ENCODE measurements at places on chromosomes 16 and 17. TPM values are rescaled to one million over a fixed set of nuclear protein-coding genes. Genes with fewer than 3 reads are reported as not detected.

Gene TP53TG3C
- not detected for total RNA-seq

Gene ASPHD1
- 9.1 TPM for total RNA-seq

Gene CHAD
- not detected for total RNA-seq

Gene CCT6B
- 1.2 TPM for total RNA-seq

Gene STXBP4
- 13.9 TPM for total RNA-seq
